CD14-positive monocyte (primary cell): ENCODE measurements at places on chromosomes 16 and 17. TPM values are rescaled to one million over a fixed set of nuclear protein-coding genes. Genes with fewer than 3 reads are reported as not detected.

- DNase-seq, result no peak
Observed at GRCh38 chr17:80247561-80247960, 13.1 kb upstream of the RNF213 start.

GRCh38 chr17:37233036-37233435 is 142.7 kb upstream of the C17orf78 start:
- no peak for DNase-seq

- DNase-seq, result no peak
Observed at GRCh38 chr17:75767881-75768280, 2.9 kb upstream of the GALK1 start.

DNA sequence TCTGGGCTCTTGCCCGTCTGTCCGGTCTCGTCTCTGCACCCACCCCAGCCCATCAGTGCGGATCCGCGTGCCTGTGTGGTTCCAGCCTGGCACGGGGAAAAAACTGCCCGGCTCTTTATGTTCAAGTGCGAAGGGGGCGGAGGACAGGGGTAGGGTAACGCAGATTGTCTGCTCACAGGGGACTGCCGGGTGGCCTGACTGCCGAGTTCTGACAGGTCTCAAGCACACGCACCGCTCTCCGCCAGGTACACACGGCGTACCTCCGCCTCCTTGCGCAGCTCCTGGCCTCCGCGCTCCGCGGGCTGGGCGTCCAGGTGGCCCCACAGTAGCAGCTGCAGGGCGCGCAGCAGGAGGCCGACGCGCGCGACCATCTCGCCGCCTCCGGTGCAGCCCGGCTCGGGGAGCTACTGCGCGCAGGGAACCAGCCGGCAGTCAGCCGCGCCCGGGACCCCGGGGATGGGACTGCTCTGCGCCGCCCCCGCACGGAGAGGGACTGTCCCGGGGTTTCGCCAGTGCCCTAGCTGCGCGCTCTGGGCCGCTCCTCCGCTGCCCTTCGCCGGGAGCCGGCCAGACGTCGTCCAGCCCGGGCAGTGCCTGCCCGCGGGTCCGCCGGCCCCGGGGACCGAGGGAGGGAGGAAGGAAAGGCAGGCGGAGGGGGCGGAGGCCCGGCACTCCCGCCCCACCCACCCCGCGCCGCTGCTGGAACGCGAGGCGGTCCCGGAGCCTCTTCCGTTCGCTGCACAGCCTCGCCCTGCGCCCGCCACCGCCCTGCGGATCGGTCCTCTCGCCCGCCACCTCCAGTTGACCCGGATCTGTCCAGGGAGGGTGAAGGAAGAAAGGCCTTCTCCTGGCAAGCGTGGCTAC is at the start of gene MMP28:
Gene MMP28, minus strand, starts transcription at position 635 of the 864 bp plus-strand sequence. Its CDS starts 264 bp downstream, at position 371.
- DNase-seq, result no peak

- no peak for DNase-seq
Observed at GRCh38 chr16:85180047-85180826, 68.0 kb upstream of the CIBAR2 start.

- DNase-seq, result no peak
Observed at GRCh38 chr16:85582229-85582991, 30.7 kb upstream of the GSE1 start.

DNA sequence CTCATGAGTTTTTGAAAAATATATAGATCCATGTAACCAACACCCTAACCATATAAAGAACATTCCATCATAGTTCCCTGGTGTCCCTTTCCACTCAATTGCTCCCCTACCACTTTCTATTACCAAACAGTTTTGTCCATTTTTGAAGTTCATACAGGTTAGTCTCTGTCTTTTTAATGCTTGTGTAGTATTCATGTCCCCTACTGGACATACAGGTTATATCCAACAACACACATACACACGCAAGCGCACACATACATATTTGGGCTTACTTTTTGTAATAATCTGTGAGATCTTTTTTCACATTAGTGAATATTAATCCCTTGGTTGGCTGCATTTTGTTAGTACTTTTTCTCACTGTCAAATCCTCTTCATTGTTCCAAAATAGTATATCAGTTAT is 6.4 kb downstream of the CRYBA1 start:
- no peak for DNase-seq

- DNase-seq, result no peak
Observed at GRCh38 chr16:284204-285120, 1.5 kb downstream of the PDIA2 start.

GRCh38 chr16:31875112-31875803 is 1.7 kb downstream of the ZNF267 start:
- DNase-seq, result peak; percentile 79

DNA sequence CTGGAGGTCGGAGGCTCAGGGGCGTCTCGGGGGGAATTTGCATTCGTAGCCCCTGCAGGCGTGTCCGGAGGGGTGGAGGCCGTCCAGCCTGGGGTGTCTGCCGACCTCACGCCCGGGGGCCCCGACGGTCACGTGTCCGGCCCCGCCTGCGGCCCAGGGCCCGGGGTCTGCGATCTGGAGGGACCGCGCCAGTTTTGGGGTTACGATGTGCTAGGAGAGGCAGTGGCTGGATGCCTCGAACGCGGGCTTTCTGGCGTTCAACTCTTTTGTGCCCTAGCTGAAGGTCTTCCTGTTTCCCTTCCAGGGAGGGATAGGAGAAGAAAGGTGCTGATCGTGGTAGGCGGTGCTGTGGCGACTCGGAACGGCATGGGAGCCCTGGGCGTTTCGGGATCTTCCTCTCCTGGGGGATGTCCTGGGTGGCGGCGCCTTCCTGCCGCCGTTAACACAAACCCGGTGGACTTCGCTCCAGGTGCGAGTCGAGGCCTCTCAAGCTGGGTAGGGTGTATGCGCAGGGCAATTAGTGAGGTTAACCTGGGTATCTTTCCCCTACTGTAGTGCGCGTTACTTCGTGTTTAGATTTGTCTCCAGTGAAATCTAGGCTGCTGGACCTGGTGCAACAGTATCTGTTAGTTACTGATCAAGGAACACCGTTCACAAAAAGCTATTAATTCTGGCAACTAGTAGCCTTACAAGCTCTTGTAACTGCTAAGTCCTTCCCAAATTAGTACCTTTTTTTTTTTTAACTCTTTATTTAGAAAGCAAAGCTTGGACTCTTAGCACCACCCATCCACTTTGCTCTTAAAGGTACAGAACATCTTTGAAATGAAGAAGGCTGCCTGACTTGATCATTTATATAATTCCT is 1.3 kb downstream of the AKAP1 start:
- DNase-seq, result peak; percentile 27

Gene ZDHHC1
- polyA plus RNA-seq, result 3.3 and 17.5 TPM in 2 replicates

Gene TEX19
- 0.05 TPM in 1 of 2 replicates, not detected in the other for polyA plus RNA-seq

Gene RCVRN
- polyA plus RNA-seq, result not detected

Gene KRTAP2-2
- not detected for polyA plus RNA-seq

Gene FBXW10B
- polyA plus RNA-seq, result 0.09 TPM in 1 of 2 replicates, not detected in the other
